H7 (cell line): ENCODE measurements at places on chromosomes 12 and 14.

GRCh38 chr12:95151821-95152220, 65.4 kb downstream of the FGD6 start:
- DNase-seq: no peak

GRCh38 chr14:74610866-74611649, 979 bp downstream of the LTBP2 start:
- peak; percentile 68 for DNase-seq

DNA sequence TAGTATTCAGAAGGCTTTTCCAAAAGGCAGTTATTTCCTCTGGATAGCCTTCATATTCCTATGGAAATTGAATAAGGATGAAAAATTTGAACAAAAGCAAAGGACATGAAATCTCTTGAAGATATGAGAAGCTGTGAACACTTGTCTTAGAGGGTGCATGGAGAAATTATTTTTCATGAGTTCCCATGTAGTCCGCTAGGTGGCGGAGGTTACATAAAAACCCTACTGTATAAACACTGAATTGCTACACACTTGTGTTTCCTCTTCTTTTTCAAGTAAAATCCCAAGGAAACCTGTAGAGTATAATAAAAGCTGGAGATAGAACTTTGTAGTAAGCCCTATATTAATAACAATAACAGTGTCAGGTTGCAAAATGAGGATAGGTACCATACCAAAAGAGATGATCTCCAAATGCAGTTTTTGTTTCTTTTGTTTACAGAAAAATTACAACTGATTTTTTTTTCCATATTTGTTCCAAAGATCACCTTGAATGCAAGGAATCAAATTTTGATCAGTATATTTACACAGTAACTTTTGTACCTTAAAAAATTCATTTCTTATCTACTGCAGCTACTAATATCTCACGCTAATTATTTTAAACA, 37.8 kb upstream of the OR4E1 start:
- DNase-seq: peak; percentile 26

- DNase-seq: no peak
Observed at GRCh38 chr14:53858345-53858684, 98.3 kb downstream of the BMP4 start.

DNA sequence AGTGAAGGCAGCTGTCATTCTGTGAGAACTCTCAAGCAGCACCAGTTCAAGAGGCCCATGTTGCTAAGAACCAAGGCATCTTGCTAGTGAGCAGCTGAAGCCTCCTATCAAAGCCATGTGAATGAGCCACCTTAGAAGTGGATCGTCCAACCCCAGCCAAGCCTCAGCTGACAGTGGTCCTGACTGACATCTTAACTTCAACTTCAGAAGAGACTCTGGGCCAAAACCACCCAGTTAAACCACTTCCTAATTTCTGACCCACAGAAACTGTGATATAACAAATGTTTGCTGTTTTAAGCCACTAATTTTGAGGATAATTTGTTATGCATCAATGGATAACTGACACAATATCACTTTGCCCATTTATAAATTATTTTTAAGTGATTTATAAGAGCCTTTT, 256.0 kb downstream of the RPAP3 start:
- no peak for DNase-seq
